ENCODE measurements at places on chromosomes 7 and 10.

DNA sequence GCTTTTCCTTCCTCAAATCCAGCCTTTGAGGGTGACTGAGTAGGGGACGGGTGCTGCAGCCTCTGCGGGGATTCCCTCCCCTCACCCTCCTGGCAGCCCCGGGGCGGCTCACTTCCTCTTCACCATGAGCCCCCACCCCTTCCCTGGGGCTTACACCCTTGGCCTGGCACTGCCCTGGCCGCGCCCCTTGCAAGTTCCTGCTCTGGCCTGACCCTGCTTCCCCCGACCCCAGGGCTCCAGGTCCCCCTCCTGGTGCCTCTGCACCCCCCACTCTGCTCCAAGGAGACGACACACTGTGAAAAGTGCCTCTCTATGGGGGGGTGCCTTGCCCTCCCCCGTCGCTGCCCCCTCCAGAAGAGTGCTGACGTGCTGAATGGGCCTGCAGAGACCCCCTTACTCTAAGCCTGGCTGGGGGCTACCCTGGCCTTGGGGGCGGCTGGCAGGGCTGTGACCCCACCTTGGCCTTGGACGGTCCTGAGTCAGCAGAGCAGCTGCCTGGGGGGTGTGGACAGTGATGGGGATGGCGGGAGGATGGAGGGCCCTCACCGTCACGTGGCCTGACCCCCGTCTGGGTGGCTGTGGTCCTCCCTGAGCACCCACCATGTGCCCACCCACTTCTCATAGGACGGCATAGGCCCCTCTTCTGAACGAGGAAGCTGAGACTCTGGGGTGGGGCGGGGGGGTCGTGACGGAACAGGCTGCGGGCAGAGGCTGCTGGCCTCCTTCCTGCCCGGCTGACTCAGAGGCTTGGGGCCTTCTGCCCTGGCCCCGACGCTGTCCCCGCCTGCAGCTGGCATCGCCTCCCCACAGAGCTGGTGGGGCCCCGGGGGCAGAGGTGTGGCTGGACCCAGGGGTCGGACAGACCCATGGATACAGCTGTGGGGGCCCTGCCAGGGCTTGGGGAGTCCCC is 9.8 kb downstream of the LFNG start:
- DNase-seq, result no peak

GRCh38 chr7:108358553-108358952 is 97.7 kb downstream of the NRCAM start:
- no peak for DNase-seq

- DNase-seq, result no peak
Observed at GRCh38 chr10:79430936-79431335, 14.5 kb downstream of the ZCCHC24 start.

DNA sequence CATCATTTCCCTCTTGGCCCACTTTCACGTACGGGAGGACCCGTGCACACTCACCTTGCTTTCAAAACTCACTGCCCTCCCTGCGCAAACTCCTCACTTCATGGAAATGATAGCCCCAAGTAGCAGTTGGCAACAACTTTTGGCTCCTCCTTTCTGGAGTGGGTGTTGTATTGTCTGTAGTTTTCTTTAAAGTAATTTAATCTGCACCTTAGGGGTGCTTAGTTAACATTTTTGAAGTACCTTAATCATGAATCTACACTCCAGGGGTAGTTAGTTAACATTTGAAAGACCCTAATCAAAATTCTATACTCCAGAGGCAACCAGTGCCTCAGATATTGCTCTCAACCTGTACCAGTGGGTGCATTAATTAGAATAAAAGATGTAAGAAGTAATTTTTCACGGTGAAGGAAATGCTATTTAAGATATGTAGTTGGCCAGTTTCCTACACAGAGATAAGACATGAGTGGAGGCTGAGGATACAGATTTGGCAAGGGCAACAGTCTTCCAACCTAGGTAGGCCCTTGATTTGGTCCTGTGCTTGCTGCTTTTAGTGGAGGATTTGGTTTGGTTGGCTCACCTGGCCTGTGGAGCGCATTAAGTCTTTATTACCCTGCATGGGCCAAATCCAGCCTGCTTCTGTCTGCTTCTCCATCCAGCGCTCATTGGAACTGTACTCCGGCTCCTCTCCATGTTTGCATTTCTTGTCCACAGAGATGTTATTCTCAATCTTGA is 93.0 kb downstream of the EXOC4 start:
- no peak for DNase-seq

Data from GM12864 (cell line).